Heart right ventricle (tissue), 16 donors: ENCODE measurements at places on chromosomes 11 and 22. TPM values are rescaled to one million over a fixed set of nuclear protein-coding genes. Genes with fewer than 3 reads are reported as not detected.

The GSTT2 gene
- not detected for total RNA-seq

The CBLIF gene
- not detected for total RNA-seq

The CECR2 gene
- total RNA-seq: 6.7 TPM

The PRRG4 gene
- 0.33 TPM for total RNA-seq

The PLEKHA7 gene
- 32.7 TPM for total RNA-seq

The IFTAP gene
- total RNA-seq: 41.0 TPM

The KCNJ4 gene
- 24.4 TPM for total RNA-seq

The KRTAP5-1 gene
- not detected for total RNA-seq

The KCNQ1 gene
- total RNA-seq: 32.2 TPM

The PDE2A gene
- total RNA-seq: 30.2 TPM

The HSPB2 gene
- total RNA-seq: 65.4 TPM

The ALDH3B2 gene
- total RNA-seq: not detected

The P4HA3 gene
- not detected for total RNA-seq

The MPZL3 gene
- total RNA-seq: 3.1 TPM

The MMP13 gene
- total RNA-seq: not detected

The OR51I1 gene
- total RNA-seq: not detected

The MS4A2 gene
- total RNA-seq: 0.20 TPM

The DRG1 gene
- 76.7 TPM for total RNA-seq

The OR8A1 gene
- not detected for total RNA-seq

The OR2AT4 gene
- not detected for total RNA-seq

The UBQLNL gene
- total RNA-seq: 0.16 TPM

The TMEM121B gene
- 1.5 TPM for total RNA-seq

The SHANK3 gene
- 36.9 TPM for total RNA-seq

The PATE2 gene
- total RNA-seq: not detected

The CRACR2B gene
- 20.6 TPM for total RNA-seq

The RNF215 gene
- 5.9 TPM for total RNA-seq

The GPHA2 gene
- total RNA-seq: not detected

The MMP3 gene
- total RNA-seq: not detected

The ANKK1 gene
- not detected for total RNA-seq

The IRAG1 gene
- total RNA-seq: 5.4 TPM
